ENCODE measurements at places on chromosomes 12 and 14. TPM values are rescaled to one million over a fixed set of nuclear protein-coding genes. Genes with fewer than 3 reads are reported as not detected.

Gene HOXC9
- not detected for total RNA-seq

Gene OS9
- 259 TPM for total RNA-seq

Gene SLC6A12
- total RNA-seq: 7.0 TPM

Gene CCDC177
- total RNA-seq: not detected

Gene SRRM4
- not detected for total RNA-seq

Gene SIX6
- not detected for total RNA-seq

Gene IL23A
- total RNA-seq: not detected

Gene KRT6C
- not detected for total RNA-seq

Gene GPR162
- 6.7 TPM for total RNA-seq

Gene USP44
- total RNA-seq: 3.6 TPM
